ENCODE measurements at places on chromosomes 7 and 10.

DNA sequence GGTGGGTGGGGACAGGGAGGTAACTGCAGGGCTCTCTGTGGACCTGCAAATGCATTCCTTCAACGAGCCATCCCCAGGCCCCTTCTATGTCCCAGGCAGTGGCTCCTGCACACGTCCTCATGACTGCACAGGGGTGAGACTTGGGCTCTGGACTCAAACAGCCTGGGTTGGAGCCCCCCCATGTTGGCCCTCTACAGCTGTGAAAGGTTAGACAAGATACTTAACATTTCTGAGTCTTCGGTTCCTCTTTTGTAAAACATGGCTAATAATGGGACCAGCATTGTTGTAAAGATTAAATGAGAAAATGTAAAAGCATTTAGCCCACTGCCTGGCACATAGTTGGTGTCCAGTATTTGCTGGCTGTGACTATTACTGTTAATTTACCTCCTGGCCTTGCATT is 41.8 kb downstream of the CHST3 start:
- no peak for DNase-seq

GRCh38 chr7:90238022-90238421 is 7.0 kb upstream of the CFAP69 start:
- DNase-seq: no peak

- DNase-seq: no peak
Observed at GRCh38 chr7:157753713-157754415, 417.1 kb downstream of the DNAJB6 start.

- no peak for DNase-seq
Observed at GRCh38 chr7:83101530-83101929, 61.2 kb downstream of the PCLO start.

DNA sequence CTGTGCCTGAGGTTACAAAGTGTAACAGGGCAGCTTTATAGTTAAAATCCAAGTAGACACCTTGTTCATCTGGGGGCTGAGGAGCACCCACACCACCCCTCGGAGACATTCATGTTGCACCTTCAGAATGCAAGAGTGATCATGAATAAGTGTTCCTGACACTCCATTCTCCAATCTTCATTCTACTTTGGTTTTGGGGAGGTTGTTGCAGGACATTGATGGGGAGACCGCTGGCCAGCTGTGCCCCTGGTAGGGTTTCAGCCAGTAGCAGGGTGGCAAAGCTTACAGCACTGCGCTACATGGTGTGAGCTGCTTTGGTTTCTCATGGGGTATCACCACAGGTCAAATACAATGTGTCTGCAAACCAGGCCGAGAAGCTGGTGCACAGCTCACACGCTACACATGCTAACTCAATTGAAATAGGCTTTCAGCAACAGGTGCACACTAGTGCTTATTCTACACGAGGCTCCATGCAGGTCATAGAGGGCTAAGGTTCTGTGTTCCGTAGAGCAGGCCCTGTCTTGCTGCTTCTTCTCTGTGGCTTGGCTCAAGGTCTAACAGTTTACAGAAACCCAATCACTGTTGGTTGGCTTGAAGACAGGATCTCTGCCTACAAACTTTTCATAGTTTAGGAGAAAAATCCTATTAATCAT is 317.4 kb upstream of the ZNF32 start:
- no peak for DNase-seq

DNA sequence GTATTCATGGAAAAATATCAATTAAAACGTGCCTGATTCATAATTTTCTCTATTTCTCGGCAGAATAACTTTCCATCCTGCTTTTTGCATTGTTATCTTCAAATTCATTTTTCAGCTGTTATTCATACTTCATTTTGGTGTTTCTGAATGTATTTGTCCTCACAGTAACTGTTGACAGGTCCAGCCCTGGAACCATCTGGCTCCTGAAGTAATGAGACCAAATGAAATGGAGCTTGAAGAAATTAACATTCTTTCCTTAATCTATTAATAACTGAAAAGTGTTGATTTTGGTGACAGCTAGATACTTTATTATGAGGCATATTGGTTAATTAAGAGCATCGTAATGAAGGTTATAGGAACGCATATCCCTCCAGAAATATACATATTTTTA is 257.0 kb upstream of the MINDY3 start:
- no peak for DNase-seq

DNA sequence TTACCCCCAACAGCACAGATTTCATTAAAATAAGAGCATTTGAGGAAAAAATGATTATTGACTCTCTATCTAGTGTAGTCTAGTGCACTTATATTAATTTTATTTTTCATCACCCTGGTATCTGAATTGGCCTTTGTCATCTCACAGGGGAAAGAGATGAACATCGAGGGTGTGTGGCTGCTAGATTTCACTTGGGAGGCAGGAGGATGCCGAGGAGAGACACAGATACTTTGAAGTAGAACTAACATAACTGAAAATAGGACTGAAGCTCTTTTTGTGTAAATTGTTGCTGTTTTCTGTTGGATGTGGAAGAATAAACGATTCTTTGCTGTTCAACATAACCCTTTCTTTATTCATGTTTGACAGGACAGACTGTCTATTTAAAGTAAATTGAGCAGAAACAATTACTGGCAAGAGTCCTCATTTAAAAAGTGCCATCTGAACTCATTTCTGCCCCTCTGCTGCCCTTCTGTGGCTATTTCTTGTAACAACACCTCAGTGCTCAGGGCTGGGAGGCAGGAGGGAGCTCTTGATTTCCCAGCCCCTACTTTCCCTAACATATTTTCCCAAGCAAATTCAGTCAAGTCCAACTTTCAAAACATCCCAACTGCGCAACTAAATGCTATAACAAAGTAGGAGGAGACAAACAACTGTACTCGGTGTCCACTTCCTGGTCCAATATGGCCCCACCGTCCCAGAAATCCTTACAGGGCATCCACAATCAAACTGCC is 15.6 kb downstream of the LYZL1 start:
- no peak for DNase-seq

- DNase-seq: no peak
Observed at GRCh38 chr10:97888641-97889262, 39.1 kb downstream of the GOLGA7B start.

DNA sequence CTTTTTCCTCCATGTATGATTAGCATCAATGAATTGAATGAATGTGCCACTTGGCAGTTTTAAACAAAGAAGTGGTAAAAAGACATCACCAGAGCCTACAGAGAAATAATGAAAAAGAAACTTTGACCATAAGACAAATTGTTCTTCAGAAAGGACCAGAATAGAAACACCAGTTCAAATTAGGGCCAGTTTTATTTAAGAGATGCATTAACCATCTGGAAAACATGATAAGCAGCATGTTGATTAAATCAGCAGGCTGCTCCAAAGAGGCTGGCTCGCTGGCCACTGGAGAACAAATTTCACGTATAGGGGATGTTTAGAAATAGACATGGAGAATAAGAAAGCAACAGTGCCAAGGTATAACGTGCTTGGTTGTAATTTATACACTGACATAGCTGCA is 242.3 kb upstream of the AOAH start:
- no peak for DNase-seq

DNA sequence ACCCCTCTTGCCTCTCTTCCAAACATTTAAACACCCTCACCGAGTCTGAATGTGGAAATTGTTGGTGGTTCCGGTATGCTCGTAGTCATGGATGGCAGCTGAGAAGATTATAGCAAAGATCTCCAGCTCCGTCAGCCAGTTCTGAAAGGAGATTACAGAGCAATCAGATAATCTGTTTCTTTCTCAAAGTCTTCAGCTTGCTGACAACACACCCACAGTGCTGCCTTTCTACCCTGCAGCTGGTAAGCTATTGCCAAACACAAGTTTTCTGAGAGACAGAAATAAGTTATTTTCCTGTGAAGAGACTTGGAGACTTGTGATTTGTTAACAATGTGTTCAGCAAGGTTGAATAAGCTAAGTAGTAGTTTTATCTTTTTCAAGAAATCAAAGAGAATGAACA is 163.6 kb downstream of the PPP1R17 start:
- DNase-seq: no peak

DNA sequence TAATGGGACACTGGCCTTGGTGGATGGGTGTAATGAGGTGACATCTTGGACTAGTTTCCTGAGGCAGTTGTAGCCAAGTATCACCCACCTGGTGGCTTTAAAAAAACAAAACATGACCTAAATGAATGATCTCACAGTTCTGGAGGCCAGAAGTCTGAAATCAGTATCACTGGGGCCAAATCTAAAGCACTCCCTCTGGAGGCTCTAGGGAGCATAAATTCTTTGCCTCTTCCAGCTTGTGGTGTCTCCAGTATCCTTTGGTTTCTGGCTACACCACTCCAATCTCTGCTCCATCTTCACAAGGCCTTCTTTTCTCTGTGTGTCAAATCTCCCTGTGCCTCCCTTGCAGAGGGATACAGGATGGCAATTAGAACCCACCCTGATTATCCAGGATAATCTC is 342.9 kb downstream of the CALN1 start:
- no peak for DNase-seq

GRCh38 chr7:139701908-139702307 is 75.9 kb downstream of the HIPK2 start:
- no peak for DNase-seq

Measured in activated effector memory CD4-positive, alpha-beta T cell treated with Interleukin-2 at 50 U/mL for 16 hours (primary cell).